ENCODE measurements at places on chromosomes 12 and 14. TPM values are rescaled to one million over a fixed set of nuclear protein-coding genes. Genes with fewer than 3 reads are reported as not detected.

GRCh38 chr12:96375841-96376604 is 24.2 kb downstream of the CDK17 start:
- no peak for DNase-seq

GRCh38 chr12:101698800-101699347 is 1.4 kb downstream of the CHPT1 start:
- no peak for DNase-seq

DNA sequence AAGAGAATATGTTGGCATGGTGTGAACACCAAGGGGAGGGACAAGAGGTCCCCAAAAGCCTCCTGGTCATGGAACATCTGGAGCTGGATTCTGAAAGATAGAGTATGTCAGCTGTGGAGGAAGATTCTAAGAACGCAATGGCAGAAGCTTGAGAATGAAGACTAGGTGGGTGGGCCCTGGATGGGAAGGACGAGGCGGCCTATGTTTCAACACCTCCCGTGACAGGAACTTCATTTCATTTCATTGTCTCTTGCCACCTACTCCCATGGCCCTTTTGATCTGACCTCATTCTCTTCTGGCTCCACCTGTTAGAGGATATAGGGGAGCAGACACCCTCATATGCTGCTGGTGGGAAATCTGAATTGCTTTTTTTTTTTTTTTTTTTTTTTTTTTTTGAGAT is 3.3 kb downstream of the UNG start:
- no peak for DNase-seq

DNA sequence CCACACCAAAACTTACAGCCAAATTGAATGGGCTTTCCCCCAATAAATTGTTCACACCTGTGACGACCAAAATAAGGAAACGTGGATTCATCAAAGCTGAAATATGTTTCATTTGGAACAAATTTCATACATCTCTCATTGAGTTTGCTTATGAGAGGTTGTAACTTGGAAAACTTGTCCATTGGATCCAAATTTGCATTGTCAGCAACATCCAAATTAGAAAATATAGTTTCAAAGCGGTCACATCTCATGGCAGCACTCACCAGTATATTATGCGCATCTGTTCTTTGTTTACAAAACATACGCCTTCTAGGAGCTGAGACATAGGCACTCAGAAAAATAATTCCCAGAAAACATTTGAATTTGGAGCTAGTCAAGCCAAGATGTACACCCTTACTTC is 1028.2 kb upstream of the USP15 start:
- DNase-seq, result no peak

Gene RNF212B
- total RNA-seq, result not detected

DNA sequence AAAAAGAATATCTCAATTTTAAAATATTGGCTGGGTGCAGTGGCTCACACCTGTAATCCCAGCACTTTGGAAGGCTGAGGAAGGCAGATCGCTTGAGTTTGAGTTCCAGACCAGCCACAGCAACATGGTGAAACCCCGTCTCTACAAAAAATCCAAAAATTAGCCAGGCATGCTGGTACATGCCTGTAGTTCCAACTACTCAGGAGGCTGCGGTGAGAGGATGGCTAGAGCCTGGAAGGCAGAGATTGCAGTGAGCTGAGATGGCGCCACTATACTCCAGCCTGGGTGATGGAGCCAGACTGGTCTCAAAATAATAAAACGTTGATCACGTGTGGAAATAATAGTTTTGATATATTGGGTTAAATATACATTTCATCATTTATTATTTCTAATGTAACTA is 5.7 kb downstream of the MTRFR start:
- DNase-seq, result no peak

Gene CNTN1
- total RNA-seq, result 0.19 TPM

Gene TCL1B
- total RNA-seq, result not detected

Gene ST8SIA1
- total RNA-seq, result 3.3 TPM

Data from right atrium auricular region (tissue), 2 donors.